ENCODE measurements at places on chromosomes 4 and X. TPM values are rescaled to one million over a fixed set of nuclear protein-coding genes. Genes with fewer than 3 reads are reported as not detected.

DNA sequence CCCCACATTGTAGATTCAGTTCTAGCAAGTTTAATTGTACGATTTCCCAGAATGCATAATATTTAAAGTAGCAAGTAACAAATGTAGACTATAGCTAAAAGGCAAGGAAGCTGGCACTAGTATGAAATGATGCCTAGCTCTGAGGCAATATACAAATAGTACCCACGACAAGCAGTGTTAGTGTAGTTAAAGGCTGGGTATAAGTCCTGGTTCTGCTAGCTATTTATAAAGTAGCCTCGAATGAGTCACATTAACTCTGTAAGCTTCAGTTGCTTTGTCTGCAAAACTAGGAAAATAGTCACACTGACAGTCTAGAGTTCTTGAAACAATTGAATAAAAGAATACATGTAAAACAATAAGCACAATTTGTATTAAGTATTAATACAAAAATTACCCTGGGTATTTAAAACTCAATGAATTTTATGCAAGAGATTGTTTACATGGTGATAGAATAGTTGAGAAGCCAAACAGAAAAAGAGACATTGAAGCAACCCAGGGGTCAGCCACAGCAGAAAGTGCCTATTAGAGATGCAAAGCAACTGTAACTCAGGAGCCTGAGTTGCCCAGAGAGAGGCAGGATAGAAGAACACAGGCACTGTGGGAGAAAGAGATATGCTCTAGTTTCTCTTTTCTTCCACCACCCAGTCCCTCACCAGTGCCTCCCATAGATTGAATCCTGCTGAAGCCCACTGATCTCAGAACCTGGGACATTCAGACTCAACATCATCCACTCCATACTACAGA is 949.0 kb downstream of the C4orf33 start:
- no peak for DNase-seq

Gene OPRPN
- not detected for total RNA-seq

- no peak for DNase-seq
Measured at GRCh38 chr4:19992471-19993093, 259.1 kb upstream of the SLIT2 start.

DNA sequence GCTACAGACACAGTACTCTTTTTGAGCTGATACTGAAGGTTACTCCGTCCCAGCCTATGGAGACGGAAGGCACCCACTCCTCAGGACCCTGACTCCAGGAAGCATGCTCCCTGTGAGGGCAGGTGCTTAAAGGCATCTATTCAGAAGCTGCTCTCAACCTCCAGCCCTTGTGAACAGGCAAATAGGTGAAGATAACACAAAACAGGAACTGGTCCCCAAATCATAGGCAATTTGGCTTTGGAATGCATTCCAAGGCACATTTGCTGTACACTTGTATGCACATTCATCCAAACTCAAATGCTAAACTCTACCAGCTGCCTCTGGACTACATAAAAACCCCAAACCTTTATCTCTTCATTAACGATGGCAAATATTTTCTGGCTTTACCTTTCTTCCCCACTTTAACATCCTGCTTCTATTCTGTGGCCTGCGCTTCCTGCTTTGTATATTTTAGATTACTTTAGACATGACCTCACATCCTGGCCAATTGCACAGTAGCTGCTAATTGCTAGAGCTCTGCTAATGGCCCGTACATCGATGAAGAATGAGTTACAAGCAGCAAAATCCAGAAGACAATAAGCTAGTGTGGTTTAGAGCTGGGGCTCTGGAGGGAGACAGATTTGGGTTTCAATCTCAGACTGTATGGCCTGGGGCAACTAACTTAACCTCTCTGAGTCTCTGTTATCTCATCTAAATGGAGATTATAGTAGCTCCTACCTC is 3.2 kb downstream of the SEL1L3 start:
- DNase-seq = peak; percentile 73

GRCh38 chrX:51836823-51837222 is 56.6 kb upstream of the MAGED1 start:
- DNase-seq = no peak
